ENCODE measurements at places on chromosomes 7 and 10.
A peak's percentile ranks its signal among the peaks of the same experiment; 100 is the strongest.

- DNase-seq = no peak
These were observed 7.7 kb downstream of the DDX56 start for GRCh38 chr7:44565795-44566559.

DNA sequence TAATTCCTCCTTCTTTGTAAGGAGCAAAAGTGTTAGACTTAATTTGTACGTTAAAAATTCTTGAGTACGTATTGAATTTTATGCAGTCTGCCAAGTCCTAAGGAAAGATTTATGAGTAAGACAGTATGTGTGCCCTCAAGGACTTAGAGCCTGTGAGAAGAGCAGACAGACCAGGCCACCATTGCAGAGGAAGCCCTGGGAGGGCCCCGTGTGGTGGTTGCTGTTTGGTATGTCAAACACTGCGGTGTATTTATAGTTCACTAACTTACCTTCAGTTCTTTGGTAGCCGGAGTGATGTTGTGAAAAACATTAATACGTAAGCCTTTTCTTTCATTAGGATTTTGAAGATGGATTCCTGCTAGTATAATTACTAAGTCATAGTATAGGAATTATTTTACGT is 82.9 kb downstream of the GALNT11 start:
- no peak for DNase-seq

- peak; percentile 38 for DNase-seq
These were observed 4.6 kb downstream of the BMI1 start for GRCh38 chr10:22325272-22326144.

DNA sequence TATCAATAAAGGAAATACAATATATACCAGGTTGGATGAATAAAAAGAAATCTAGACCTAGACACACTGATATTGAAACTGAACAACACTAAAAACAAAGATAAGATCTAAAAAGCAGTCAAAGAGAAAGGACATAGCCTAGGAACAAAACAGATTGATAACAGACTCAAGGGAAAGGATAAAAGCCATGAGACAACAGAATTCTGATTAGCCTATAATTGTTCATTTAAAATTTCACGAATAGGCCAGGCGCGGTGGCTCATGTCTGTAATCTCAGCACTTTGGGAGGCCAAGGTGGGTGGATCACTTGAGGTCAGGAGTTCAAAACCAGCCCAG is 48.4 kb upstream of the FHIP2A start:
- no peak for DNase-seq

- no peak for DNase-seq
These were observed 109.8 kb downstream of the PIP4K2A start for GRCh38 chr10:22604344-22605126.

- DNase-seq = no peak
These were observed 119.3 kb downstream of the NRP1 start for GRCh38 chr10:33215154-33215553.

GRCh38 chr7:4561795-4562194 is 120.3 kb upstream of the FOXK1 start:
- DNase-seq = no peak

- peak; percentile 1 for DNase-seq
These were observed 44.4 kb downstream of the KLHDC10 start for GRCh38 chr7:130114776-130115175.

GRCh38 chr7:153518201-153518984 is 533.8 kb upstream of the DPP6 start:
- no peak for DNase-seq

DNA sequence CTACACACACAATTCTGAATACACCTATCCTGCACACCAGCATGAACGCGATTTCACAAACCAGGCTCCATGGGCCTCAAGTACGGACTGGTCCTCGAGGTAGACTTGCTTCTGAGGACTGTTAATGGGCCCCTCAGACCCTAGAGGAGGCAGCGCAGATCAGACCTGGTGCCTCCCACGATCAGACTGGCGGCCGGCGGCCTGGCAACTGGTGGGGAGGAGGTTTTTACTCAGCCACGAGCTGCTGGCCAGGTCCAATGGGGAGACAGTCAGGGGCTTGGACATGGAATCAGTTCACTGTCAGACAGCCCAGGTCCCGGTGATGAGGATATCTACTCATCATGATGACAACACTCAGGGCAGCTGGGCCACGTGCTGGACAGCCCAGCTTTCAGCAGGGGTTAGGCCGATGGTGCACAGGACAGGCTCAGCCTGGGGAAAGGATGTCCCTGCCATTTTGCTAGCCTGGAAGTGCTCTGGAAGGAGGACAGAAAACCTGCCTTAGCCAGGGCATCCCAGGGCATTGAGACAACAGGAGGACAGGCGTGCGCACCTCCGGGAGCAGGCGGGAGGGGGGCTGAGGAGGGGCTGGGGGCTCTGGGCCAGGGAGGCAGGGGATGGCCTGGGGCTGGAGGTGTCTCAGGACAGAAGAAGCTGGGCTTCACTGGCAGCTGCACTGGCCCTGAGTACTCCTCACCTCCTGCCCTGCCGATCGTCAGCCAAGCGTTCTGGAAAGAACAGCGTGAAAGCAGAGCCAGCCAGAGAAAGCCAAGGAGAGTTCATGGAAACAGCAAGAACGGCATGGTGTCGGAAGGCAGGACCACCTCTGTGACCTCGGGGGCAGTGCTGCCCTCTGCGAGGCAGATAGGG is 48.0 kb upstream of the RASGEF1A start:
- no peak for DNase-seq

DNA sequence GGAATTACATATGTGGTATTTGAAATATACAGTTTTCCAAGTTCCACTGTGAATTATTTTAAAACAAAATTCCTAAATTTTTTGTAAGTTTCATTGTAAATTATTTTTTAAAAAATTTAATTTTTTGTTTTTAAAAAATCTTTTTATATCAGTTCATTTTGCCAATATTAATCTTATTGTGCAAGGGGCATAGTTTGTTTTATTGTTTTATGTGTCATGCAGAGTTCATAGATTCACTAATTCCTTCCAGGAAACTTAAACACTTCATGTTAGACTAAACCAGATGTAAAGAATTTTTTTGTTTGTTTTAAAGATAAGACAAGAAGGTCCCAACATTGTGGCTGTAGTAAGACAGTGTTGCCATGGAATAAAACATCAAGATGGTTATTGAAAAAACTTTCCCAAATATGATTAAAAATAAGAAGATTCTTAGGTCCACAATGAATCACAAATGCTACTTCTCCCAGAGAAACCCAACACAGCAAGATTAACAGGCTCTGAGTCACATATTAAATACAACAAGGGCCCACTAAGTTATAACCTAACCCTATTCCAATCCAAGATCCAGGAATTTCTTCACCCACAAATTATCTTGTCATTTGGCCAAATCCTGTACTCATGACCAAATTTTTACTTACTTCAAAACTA is 464.7 kb upstream of the IGFBP3 start:
- peak; percentile 27 for DNase-seq

DNA sequence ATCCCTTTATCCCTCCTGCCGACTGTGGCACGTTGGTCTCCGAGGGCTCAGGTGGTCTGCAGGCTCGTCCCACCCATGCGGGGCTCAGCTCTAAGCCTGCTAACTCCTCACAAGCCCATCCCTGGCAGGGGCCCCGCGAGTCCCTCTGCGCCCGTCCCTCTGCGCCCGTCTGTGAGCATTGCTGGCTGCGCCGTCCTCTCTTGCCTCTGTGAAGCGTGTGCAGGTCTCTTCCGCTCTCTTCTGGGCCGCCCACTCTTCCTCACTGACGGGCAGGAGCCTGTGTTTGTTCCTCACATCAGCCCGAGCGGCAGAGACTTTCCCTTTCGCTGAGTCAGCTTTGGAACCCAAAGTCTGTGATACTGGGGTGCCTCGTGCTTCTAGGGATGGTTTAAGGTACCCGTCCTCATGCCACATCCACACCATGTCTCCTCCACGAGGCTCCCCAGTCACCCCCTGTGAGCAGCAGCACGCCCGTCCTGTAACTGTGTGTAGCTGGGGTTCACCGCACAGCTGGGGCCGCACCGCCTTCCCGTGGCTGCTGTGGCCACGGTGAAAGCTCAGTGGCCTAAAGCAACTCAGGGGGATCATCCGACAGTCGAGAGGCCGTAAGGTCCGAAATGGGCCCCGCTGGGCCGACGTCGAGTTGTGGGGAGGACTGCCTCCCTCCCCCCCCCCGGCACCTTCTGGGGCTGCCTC is 35.5 kb downstream of the ADGRA1 start:
- no peak for DNase-seq

DNA sequence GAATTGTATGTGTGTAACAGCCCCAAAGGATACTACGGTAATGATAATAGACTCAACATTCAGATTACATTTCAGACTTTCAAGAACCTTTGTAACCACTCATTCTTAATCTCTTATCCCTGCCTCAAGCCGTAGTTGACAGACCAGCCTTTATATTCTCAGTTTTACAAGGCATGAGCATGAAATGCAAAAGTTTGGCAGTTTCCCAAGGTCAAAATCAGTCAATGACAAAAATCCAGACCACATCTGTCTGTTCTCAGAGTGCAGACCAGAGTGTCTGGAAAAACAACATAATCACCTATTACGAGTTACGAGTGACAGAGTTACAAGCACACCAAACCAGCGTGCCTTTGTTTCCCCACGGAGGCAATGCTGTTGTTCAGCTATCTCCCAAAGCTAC is 178.6 kb upstream of the LRGUK start:
- no peak for DNase-seq

- no peak for DNase-seq
These were observed 275.3 kb downstream of the NRG3 start for GRCh38 chr10:82150123-82150900.

- no peak for DNase-seq
These were observed 120.7 kb downstream of the LRMDA start for GRCh38 chr10:75552171-75552570.

DNA sequence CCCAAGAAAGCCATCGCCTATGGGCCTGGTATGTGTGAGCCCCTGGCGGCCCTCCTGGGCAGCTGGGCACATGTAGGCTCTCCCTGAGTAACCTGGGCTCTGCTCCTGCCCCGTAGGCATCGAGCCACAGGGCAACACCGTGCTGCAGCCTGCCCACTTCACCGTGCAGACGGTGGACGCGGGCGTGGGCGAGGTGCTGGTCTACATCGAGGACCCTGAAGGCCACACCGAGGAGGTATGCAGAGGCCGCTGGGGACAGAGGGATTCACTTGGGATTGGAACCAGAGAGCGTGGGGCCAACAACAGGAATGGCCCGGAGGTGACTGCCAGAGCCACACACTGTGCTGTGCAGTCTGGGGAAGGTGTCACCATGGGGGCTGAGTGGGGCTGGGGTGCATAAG is 7.3 kb downstream of the FLNC start:
- DNase-seq = no peak

- peak; percentile 24 for DNase-seq
These were observed 96.7 kb upstream of the EFCAB10 start for GRCh38 chr7:105677817-105678573.

DNA sequence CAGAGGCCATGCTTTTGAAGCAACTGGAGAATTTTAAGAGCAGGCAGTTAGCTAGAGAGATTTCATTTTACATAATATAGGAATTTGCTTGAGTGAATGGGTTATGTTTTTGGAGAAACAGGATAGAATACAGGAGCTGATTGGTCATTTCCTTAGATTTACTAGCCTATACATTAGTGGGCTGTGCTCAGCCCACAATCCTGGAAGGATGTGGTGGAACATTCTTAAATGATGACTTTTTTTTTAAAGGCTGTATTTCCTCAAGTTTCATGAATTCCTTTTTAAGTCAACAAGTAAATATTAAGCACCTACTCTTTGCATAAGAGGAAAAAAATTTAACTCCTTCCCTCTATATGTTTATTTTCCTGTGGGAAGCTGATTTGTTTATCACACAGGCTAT is 314.4 kb upstream of the BMPER start:
- DNase-seq = no peak

GRCh38 chr7:143376396-143376795 is 4.7 kb upstream of the ZYX start:
- DNase-seq = no peak

DNA sequence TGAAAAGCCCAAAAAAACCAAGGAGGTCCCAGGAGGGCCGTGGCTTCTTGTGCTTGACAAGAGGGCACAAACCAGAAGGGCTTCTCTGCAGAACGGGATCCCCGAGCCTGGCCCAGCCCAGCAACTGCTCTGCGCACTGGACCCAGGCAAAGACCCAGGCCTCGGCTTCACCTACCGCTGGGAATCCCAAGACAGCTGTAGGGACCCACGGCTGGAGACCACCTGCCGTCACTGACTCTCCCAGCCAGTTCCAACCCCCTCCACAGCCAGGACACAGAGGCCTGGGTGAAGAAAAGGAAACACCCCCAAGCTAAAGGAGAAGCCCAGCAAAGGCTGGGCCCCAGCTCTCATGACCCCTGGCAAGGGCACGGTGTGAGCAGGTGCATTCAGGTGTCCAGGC is 24.3 kb downstream of the PDGFA start:
- DNase-seq = no peak

DNA sequence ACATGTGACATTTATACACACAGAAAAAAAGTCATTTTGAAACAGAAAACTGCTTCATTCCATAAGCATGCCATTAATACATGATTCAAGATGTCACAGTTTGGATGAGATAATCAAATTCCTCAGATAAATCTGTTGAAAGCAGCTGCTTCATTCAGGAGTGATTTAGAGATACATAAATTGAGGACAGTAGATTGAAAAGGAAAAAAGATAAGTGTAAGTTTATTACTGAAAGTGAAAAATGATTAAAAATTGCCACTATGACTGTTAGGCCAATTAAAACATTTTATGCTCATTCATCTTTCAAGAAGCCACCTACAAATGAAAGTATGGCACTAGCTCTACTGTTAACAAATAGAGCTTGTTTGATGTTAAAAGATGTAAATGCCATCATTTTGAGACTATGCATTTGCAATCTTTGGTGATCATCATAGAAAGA is 136.9 kb upstream of the CDK6 start:
- DNase-seq = peak; percentile 57

GRCh38 chr10:102796407-102797176 is 40.6 kb downstream of the CYP17A1 start:
- DNase-seq = peak; percentile 87

- no peak for DNase-seq
These were observed 17.3 kb downstream of the DIP2C start for GRCh38 chr10:672203-672602.

- no peak for DNase-seq
These were observed 63.0 kb downstream of the AOAH start for GRCh38 chr7:36661135-36661840.

DNA sequence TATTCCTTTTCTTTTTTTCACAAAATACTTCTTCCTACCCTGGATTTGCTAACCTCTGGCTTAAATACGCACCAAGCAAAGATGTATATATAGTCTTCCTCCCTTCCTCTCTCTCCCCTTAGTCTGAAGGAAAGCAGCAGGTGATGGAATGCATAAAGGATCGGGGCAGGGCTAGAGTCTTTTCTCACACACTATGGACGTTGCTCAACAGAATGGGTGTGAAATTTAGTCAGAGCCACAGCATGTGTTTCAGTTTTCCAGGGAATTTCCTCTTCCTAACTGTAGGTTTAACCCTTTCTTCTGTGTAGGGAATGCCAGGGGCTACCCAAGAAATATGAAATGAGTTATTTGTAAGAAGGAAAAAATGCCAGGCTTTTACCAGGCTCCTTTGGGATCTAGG is 71.4 kb upstream of the NFKB2 start:
- no peak for DNase-seq
